ENCODE measurements at places on chromosomes 3 and 15. TPM values are rescaled to one million over a fixed set of nuclear protein-coding genes. Genes with fewer than 3 reads are reported as not detected.

The GPR87 gene
- not detected for total RNA-seq

The CTXN2 gene
- total RNA-seq, result not detected

The SLC22A14 gene
- not detected for total RNA-seq

The SRGAP3 gene
- 0.07 TPM for total RNA-seq

The ZBTB47 gene
- total RNA-seq, result 11.6 TPM

The NR2F2 gene
- total RNA-seq, result 21.6 TPM

The ADAMTSL3 gene
- total RNA-seq, result 0.80 TPM
